T1000 (cell line): ENCODE measurements at places on chromosomes 13 and 19.

DNA sequence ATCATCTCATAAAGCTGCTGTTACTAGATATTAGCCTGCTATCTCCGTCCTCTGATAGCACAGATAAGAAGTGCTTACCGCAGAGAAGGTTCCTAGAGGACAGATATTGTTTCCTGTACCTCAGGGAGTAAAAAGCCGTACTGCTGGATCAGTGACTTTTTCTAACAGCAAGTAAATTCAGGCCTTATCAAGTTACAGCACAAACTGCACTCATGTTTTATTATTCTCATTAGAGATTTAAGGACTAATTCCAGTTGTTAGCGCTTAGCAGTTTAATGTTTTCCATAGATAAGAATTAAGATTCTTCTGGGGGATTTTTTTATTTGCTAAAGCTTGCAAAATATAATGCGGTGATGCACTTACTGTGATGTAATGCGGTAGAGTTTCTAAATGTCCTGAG lies 119.0 kb upstream of the OBI1 start:
- no peak for DNase-seq

- DNase-seq = no peak
Observed at GRCh38 chr13:78657699-78658629, 991 bp downstream of the OBI1 start.

DNA sequence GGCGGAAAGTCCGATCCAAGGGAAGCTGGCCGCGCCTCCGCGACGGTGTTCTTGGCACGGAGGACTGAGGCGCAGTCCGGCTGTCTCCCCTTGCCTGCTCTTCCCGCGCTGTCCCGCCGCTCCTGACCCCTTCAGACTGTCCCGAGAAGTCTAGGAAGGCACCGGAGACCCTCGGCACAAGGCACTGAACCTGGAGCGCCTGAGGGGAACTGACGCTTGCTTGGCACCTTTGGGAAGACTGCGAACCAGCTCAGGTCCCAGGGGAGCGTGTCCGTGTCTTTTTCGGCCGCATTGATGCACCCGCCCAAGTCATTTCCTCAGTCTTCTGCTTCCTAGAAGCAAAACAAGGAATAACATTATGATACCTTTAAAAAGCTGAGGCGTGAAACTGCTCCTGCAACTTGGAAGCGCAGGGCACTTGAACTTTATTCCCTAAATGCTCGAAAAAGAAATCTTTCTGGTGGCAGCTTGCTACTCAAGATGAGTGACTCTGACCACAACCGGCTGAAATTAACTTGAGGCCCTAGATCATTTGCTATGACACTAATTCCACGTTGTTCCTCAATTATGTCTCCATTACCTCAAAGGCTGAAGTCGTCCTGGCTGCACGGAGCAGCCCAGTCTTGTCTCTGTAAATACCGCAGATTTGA lies 735 bp upstream of the FLT1 start:
- no peak for DNase-seq

- no peak for DNase-seq
Observed at GRCh38 chr19:33071887-33072286, 7.2 kb upstream of the RHPN2 start.

DNA sequence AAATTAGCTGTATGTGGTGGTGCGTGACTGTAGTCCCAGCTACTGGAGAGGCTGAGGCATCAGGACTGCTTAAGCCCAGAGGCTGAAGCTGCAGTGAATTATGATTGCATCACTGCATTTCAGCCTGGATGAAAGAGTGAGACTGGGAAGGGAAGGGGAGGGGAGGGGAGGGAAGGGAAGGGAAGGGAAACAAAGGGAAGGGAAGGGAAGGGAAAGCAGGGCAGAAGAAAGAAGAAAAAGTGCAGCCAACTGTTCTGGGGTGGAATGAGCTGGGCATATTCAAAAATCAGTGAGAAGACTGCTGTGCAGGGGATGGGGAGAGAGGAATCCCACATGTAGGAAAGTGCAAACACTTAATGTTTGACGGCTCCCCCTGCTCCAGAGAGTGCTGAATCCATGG lies 905.5 kb downstream of the UQCRFS1 start:
- no peak for DNase-seq

DNA sequence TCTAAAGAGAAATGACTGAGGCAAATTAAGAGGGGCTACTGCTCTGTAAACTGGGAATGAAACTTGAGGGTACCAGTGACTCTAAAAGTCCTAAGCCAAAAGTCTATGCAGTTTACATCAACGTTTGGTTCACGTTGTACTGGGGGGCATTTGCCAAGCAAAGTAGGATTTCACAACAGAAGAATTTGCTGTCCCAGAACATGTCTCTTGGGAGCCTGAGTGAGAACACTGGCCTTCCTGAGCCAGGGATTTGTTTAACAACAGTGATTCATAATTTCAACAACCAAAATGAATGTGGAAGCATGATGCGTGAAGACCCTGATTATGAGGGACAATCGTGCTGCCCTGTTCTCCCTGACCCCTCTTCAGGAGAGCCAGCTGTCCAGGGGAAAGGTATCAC lies 178.0 kb downstream of the OXGR1 start:
- no peak for DNase-seq

GRCh38 chr13:98475522-98475921 lies 101.4 kb downstream of the STK24 start:
- no peak for DNase-seq

GRCh38 chr13:73918691-73919090 lies 215.5 kb downstream of the KLF12 start:
- no peak for DNase-seq

DNA sequence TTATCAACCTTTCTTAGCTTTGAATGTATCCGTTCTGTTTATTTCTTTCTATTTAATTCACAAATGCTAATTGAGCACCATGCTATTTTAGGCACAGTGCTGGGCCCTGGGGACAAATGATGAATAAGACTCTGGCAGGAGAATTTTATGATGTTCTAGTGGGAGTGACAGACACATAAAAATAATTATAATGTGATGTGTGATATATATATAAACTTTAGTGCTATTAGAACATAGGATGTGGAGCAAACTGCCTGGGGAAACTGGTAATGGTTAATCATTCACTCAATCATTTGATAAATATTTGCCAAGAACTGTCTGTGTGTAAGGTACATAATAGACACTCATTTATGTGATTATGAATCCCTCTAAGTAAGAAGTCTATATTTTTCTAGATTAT lies 50.7 kb upstream of the FRY start:
- DNase-seq = no peak

DNA sequence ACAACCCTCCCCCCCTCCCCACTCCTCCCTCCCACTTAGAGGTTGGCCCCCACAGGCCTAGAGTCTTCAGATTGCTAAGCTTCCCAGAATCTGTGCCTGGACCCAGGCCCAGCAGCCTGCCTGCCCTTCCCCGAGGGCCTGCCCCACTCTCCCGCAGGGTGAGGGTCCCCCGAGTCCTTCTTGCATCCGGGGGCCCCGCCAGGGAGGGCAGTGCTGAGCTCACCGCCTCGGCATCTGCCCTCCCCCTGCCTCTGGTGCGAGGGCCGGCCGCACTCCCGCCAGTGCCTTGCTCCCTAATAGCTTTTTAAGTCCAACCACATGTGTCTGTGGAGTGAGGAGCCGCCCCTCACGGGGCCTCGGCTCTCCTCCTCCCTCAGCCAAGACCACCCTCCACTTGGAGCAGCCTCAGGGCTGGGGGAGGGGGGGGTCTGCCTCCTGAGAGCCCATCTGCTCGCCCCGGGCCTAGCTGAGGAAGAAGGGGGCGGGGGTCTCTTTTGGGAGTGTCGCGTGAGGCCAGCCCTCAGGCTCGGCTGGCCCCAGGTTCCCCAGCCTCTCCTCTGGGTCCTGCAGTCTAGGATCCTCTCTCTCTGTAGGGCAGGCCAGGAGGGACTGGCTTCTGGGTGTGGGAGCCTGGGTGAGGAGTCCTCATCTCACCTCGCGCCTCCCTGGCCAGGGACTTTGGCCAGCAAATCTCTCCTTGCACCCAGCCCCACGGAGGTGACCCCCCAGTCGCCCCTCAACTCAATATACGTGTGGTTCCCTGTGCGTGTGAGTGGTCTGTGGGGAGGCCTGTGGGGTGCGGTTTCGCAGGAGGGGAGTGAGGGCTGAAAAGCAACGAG lies 47.2 kb downstream of the LYL1 start:
- peak; percentile 85 for DNase-seq
